Activated CD8-positive, alpha-beta memory T cell treated with anti-CD3 and anti-CD28 coated beads for 48 hours (primary cell): ENCODE measurements at places on chromosomes 1 and 21.

DNA sequence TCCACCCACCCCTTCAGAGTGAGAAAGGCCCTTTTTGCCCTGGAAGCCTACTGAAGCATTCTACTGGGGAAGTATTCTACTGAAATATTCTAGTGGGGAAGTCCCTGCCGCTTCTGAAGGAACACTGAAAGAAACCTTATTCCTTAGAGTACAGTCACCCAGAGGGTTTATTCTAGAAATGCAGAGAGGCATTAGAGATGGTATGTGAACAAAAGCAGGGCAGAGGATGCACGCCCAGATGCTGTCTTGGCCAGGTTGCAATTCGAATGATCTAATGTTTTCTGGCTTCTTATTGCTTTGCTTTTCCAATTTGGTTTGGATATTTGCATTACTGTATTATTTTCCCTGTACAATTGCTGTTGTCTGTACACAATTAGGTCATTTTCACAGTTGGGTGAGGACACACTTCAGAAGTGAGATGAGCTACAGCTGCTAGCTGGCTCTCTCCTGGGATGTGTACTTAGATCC, 37.1 kb downstream of the CCN1 start:
- no peak for DNase-seq

- no peak for DNase-seq
Measured at GRCh38 chr1:38529946-38530345, 329.6 kb downstream of the RRAGC start.

DNA sequence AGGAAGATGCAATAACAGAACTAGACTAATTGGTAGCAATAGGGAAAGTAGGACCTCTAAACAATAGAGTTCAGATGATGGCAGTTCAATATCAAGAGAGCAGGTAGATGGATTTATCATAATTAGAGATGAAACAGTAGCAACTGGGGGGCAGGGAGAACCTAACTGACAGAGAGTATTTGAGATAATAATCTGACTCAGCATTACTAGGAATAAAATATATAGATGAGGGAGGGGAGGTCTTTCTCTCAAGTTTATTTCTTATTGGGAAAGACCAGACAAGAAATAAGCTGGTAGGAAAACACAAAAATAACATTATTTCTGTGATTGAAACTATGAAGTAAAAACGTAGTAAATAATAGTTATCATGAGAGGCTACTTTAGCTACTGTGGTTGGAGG, 1656.7 kb upstream of the B3GALT2 start:
- DNase-seq = no peak

DNA sequence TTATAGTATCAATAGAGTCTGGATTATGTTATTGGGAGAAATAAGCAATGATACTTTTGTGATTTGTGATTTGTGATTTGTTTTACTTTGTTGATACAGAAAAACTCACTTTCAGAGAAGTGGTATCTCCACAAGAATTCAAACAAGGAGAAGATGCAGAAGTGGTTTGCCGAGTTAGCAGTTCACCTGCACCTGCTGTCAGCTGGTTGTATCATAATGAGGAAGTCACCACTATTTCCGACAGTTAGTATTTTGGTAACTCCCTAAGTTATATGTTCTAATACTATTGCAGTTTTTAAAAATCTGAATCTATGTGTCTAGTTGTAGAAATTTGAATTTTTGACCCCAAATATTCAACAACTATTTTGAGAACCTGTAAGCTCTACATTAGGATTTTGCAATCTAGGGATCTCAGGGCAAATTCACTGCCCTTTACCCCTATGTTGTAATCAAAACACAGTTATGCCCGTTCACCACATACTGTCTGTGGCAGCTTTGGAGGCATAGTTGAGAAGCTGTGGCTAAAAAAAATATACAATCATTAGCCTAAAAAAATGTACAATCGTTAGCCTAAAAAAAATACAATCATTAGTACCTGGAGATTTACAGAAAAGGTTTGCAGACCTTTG, 288.1 kb downstream of the NCAM2 start:
- DNase-seq = no peak

DNA sequence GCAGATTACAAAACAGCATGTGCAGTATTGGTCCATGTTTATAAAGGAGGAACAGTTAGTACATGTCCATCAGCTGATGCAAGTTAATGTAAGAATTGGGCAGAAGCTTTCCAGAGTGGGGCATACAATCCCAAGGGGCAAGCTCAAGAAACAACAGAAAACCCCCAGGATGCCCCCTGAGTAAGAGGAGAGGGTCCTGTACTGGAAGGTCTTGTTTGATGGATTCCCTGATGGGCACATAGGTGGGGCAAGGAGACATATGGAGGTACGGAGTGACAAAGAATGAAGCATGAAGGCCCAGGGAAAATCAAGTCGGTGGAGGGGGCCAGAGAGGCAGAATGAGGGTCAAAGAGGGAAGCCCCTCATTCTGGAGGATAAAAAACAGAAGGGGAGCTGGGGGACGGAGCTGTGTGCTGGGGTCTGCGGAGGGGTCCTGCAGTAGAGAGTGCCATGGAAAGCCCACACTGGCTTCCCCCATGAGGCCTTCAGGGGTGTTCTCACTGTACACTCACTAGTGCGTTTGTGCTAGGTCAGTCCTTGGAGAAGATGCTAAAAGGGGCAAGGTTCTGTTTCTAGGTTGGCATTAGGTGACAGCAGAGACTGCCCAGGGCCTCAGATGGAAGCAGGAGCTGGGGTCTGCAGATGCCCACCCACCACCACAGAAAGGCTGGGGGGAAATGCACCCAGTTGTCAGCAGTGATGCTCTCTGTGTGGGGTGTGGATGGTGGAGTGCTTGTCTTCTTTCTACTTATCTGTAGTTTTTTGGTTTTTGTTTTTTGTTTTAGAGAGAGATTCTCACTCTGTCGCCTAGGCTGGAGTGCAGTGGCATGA, 12.5 kb upstream of the MATN1 start:
- no peak for DNase-seq

- DNase-seq = no peak
Measured at GRCh38 chr21:29829564-29830275, 110.1 kb downstream of the GRIK1 start.

- no peak for DNase-seq
Measured at GRCh38 chr1:244758708-244759107, 76.8 kb upstream of the COX20 start.

GRCh38 chr1:2606396-2606880, 19.9 kb downstream of the PRXL2B start:
- DNase-seq = no peak

DNA sequence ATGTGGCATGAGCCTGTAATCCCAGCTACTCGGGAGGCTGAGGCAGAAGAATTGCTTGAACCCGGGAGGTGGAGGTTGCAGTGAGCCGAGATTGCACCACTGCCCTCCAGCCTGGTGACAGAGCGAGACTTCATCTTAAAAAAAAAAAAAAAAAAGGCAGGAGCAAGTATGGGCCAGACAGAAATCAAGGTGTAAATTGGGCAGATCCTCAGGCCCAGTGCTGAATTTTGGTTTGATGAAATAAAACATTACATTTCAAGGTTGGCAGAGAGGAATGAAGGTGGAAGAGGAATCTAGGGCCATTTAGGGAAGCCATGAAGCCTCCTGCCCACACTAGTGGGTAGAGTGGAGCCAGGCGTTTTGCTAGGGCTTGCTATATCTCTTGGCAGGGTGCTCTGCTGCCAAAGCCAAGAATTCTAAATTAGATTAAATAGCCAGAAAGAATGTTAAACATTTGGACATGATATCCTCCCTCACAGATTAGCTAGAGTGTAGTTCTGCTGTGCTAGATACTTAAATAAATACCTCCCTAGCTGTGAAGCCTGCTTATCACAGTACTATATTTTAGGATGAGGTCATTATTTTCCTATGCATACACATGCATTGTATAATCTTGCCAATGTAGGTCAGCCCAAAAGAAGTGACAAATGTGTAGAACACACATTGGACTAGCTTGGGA, 16.6 kb upstream of the LGALS8 start:
- no peak for DNase-seq

DNA sequence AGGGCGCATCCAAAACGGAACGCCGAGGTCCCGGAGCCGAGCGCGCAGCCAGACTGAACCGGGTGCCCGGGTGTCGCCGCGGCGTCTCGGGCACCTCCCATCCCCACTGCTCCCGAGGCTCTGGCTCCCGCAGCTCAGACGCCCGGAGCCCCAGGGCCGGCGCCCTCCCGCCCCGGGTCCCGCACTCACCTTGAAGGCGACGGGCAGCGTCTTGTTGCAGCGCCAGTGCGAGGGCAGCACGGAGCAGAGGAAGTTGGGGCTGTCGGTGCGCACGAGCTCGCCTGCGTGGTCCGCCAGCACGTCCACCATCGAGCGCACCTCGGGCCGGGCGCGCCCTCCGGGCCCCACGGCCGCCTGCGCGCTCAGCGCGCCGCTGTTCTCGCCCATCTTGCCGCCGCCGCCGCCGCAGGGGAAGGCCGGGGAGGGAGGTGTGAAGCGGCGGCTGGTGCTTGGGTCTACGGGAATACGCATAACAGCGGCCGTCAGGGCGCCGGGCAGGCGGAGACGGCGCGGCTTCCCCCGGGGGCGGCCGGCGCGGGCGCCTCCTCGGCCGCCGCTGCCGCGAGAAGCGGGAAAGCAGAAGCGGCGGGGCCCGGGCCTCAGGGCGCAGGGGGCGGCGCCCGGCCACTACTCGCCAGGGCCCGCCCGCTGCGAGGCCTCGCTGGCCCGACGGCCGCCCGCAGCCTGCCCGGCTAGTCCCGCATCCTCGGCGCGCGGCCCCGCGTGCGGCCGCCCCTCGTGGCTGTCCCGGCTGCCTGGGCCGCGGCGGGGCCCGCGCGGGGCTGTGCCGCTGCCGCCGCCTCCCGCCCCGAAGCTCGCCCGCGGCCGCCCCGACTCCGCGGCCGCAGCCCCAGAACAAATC, 447 bp downstream of the RUNX3 start:
- DNase-seq = no peak

DNA sequence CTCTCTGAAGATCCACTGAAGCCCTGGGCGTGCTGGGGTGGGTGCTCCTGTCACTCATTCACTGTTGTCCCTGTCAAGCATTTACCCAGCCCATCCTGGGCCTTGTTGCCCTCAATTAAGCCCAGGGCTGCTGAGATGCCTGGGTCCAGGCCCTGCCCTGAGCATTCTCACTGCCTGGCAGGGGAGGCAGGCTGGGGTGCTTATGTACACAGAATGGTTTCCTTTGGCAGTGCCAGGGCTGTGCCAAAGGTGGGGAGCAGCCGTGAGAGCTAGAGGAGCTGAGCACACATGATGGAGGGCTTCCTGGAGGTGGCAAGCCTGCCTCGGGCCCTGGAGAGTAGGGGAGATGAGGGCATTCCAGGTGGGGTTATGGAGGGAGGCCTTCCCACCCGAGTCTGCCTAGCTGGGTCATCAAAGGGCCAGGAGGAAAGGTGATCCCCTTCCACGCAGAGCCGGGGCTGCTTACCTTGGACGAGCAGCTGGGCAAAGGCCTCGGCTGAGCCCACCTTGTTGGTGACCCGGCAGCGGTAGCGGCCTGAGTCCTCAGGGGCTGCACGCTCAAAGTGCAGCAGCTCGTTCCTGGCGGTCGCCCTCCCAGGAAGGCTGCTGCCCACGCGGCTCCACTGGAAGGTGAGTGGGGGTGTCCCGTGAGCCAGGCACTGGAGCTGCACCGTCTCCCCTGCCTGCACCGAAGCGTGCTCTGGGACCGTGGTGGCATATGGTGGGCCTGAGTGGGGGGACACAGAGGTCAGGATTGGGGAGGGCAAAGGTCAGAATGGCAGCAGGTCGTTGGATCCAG, 26.5 kb downstream of the LDLRAD2 start:
- no peak for DNase-seq

DNA sequence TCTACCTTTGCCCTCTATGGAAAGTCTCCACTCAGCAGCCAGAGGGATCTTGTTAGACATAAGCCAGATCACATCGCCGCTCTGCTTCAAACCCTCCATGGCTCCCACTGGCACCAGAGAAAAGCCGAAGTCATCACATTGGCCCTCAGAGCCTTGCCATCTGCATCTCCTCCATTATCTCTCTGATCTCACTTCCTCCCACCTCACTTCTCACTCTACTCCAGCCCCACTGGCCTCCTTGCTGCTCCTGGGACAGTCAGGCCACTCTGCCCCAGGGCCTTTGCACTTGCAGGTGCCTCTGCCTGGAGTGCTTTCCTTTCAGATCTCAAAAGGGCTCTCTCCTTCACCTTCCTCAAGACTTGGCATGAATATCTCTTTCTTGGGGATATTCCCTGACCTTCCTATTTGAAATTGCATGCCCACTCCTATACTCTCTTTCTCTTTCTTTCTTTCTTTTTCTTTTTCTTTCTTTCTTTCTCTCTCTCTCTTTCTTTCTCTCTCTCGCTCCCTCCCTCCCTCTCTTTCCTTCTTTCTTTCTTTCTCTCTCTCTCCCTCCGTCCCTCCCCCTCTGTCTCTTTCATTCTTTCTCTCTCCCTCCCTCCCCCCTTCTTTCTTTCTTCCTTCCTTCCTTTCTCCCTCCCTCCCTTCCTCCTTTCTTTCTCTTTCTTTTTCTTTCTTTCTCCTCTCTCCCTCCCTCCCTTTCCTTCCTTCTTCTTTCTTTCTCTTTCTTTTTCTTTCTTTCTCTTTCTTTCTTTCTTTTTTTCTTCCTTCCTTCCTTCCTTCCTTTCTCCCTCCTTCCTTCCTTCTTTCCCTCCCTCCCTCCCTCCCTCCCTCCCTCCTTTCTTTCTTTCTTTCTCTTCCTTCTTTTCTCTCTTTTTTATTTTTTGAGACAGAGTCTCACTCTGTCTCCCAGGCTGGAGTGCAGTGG, 96.0 kb upstream of the CASZ1 start:
- DNase-seq = no peak

DNA sequence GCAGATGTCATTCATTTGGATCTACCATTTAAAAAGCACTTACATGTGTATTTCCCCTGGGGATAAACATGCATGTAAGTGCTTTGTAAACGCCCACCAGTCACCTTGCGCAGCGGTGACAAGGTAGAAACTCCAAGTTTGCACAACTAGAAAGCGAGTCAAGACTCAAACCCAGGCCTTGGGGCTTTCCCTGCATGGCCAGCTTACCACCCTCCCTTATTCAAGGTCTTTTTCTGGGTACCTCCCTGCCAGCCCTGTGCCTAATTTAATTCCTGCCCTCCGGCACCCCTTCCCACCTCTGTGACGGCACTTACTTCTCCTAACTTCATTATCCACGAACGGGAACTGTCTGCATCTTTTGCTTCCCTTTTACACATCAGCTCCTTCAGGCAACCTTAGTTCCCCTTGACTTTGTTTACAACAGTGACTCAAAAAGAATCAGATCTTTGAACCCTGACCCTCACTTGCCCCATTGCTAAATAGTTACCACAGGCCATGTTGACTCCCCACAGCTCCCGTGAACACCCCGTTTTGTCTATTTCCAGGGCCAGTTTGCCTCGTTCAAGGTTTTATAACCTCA, 138.3 kb upstream of the ETS2 start:
- no peak for DNase-seq
